Activated CD8-positive, alpha-beta memory T cell treated with anti-CD3 and anti-CD28 coated beads, Interleukin-2, amount 50 U/mL, for 48 hours (primary cell): ENCODE measurements at places on chromosomes 2 and 18.

- no peak for DNase-seq
These were observed 91.6 kb downstream of the ACKR3 start for GRCh38 chr2:236661061-236661761.

GRCh38 chr18:33873112-33873511 lies 295.1 kb downstream of the ASXL3 start:
- no peak for DNase-seq

GRCh38 chr2:170213651-170214050 lies 35.7 kb downstream of the MYO3B start:
- no peak for DNase-seq

DNA sequence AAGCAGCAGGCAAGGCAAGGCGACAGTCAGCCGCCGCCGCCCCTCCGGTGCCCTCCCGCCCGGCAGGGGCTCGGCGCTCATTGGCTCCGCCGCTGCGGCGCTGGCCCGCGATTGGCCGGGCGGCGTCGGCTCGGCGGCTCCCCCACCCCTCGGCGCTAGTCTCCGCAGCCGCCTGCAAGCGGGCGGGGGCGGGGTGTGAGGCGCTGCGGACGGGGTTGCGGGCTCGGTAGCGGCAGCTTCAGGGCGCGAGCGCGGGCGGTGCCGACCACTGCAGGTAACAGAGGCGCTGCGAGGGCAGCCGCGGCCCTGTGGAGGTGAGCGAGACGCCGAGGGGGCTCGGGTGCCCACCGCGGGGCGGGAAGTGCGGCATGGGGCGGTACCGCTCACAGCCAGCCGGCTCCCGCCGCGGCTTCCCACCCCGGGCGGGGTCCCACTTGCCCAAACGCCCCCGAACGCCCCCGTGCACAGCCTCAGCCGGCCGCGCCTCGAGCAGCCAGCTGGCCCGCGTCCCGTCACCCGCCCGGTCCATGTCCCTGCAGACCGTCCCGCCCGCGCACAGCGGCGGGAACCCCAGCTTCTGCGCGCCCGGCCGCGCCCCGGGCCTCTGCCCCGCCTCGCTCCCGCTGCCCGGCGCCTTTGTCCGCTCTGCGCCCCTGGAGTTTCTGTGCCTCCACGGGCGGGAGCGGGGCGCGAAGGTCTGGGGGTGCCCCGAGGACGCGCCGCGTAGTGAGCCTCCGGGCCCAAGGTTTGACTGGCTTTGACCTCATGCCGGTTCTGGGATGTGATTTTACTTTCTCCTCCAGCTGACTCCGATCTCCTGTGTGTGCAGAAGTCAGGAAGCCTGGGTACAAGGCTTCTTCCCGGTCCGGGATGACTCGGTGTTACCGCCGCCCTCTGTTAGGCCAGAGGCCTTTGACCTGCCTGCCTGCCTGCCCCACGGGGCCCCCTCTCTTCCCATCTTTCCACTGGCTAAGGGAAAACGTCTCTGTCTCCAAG lies at the start of gene SANBR:
Gene SANBR (plus strand): TSS at position 158 of the 996 bp plus-strand sequence. CDS start 4,480 bp downstream, outside the sequence.
- DNase-seq = peak; percentile 91

DNA sequence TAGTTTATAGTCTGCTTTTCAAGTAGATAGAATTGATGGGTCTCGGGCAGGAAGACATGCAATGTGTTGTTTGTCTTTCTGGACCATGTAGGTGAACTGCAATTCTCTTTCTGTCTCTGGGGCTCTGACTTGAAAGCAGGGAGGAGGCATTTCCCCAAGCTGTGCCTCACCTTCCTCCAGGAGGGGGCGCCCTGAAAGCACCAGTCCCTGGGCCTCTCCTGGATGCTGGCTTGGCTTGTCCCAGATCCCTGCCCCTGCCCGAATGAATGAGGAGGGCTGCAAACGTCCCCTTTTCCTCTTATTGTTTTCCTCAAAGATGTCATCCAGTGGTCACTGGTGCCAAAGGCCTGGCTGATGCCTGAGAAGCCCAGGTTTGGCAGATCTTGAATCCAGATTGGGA lies 270.6 kb downstream of the CELF4 start:
- peak; percentile 53 for DNase-seq

DNA sequence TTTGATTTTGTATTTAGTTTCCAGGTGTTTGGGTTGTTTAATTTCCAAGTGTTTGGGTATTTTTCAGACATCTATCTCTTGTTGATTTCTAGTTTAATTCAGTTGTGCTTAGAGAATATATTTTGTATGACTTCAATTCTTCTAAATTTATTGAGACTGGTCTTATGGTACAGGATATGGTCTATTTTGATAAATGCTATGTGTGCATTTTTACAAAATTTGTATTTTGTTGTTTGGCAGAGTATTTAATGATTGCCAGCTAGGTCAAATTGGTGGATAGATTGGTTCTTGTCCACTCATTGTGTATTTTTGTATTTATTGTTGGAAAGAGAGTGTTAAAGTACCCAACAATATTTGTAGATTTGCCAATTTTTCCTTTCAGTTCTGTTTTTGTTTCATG lies 23.7 kb upstream of the LAMA1 start:
- no peak for DNase-seq

- DNase-seq = no peak
These were observed 46.7 kb upstream of the CREB1 start for GRCh38 chr2:207483066-207483465.

DNA sequence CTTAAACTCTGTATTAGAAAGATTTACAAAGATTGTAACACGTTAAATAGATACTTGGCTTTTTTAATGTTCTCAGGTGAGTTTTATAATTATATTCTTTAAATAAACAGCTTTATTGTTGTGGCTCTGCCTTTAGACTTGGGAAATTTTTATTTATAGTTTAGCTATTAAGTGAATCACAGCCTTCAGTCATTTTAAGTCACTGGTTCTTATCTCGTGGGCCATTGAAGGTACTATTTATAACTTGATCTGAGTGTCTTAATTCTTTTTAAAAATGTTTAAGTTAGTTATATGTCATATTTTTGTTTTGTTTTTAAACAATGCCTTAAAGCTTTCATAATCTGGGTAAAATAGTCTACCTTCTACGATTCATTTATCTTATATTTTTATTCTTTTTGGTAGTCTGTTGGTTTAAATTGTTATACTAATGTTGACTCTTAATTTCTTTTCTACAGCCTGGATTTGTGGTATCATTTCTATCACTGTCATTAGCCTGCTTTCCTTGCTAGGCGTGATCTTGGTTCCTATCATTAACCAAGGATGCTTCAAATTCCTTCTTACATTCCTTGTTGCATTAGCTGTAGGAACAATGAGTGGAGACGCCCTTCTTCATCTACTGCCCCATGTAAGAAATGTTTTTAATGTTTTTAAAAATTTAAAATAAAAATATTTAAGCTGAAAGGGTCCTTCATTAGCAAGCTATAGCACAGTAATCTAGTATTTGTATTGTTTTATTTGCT lies 49.3 kb downstream of the SLC39A10 start:
- no peak for DNase-seq

- DNase-seq = no peak
These were observed 55.7 kb upstream of the OTOF start for GRCh38 chr2:26533661-26534060.

- DNase-seq = no peak
These were observed 6.2 kb downstream of the COPS8 start for GRCh38 chr2:237091779-237092436.

DNA sequence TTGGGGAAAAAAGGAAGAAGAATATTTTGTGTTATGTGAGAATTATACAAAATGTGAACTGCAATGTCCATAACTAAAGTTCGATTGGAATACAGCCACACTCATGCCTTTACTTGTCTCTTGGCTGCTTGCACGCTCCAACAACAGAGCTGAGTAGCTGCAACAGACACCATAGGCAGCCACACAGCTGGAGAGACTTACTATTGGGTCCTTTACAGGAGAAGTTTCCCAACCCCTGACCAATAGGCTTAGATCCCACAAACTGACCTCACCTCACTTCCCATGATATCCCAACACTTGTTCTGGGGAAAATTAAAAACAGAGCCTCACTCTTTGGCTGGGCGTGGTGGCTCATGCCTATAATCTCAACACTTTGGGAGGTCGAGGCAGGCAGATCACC lies 213.8 kb downstream of the SH3BP4 start:
- DNase-seq = no peak

DNA sequence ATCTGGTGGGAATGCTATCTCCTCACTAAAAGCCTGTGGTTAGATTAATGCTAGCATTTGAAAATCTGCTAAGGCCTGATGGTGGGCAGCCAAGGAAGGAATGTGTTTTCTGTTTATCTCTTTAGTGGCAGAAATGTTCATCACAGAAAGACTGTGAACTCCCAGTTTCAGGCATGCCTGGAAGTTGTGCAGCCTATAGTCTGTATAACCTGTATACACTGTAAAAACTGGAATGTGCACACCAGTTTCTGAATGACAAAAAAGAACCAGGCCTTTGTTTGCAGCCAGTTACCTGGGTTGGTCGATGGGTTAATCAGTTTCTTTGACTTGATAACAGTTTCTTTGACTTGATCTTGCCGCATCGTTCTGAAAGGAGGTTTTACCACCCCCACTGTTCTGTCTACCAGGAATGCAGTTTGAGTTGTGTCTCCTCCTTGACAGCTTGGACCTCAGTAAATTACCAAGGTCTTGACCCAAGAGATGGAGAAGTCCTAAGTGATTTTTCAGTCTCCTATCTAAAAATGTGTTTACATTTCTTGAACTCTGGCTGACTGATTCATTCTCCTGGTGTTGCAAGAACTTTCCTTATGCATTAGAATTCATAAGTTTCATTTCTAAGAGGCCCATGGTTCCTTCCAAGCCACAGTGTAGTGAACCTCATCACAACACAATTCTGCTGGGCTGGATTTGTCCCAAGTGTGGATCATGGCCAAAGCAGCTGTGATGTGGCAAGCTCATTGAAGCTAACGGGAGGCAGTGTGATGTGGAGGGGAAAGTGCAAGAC lies 62.2 kb downstream of the KIAA2012 start:
- DNase-seq = no peak

- DNase-seq = no peak
These were observed 112.4 kb upstream of the WDR75 start for GRCh38 chr2:189328848-189329245.

DNA sequence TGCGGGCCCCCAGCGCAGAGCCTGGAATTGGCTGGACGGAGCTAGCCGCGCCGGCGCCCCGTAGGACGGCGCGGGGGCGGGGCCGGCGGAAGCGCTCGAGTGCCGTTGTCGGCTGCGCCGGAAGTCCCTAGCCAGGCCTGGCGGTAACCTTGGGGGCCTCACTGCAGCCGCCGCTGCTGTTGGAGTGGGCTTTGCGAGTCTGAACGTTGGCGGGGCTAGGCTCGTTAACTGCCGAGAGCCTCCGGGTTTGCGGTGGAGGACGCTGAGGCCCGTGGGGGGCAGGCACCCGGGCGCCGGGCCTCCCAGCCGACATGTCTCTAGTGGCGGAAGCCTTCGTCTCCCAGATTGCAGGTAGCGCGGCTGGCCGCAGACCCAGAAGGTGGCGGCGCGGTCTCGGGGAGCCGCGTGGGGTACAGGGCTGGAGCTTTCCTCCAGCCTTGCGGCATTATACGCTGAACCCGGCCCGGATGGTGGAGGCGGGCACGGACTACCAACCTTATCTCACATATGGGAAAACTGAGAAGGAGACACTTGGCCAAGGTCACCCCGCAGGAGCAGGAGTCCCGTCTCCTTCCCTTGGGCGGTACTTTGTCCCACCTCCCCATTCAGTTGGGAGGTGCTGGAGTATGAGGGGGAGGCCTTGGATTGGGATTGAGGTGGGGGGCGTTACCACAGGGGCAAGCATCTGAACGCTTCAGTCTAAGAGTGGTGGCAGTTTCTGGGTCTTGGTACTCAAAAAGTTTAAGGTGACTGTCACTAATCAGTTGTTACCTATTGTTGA lies at the start of gene MTX2:
Gene MTX2 (plus strand): TSS at position 124 of the 781 bp plus-strand sequence. CDS start 188 bp downstream, at position 312.
- DNase-seq = peak; percentile 88

GRCh38 chr2:101983486-101983885 lies 8.3 kb upstream of the IL1R2 start:
- no peak for DNase-seq

DNA sequence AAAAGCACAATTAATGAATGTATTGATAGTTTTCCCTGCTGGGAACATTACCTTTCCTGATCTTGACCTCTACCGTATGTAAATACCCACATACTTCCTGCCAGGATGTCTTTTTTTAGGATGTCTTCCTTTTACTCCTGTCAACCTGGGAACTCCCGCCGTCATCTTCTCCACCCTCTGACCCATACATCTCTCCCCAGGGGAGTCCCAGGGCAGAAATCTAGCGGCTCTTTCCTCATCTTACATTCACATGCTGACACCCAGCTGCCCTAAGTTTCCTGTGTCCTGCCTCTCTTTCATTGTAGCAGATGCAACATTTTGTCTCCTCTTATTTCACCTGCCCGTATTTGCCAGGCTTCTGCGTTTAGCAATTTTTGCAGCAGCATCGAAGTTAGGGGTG lies 107.8 kb downstream of the CRIM1 start:
- no peak for DNase-seq

GRCh38 chr2:36432479-36432878 lies 76.9 kb downstream of the CRIM1 start:
- no peak for DNase-seq

DNA sequence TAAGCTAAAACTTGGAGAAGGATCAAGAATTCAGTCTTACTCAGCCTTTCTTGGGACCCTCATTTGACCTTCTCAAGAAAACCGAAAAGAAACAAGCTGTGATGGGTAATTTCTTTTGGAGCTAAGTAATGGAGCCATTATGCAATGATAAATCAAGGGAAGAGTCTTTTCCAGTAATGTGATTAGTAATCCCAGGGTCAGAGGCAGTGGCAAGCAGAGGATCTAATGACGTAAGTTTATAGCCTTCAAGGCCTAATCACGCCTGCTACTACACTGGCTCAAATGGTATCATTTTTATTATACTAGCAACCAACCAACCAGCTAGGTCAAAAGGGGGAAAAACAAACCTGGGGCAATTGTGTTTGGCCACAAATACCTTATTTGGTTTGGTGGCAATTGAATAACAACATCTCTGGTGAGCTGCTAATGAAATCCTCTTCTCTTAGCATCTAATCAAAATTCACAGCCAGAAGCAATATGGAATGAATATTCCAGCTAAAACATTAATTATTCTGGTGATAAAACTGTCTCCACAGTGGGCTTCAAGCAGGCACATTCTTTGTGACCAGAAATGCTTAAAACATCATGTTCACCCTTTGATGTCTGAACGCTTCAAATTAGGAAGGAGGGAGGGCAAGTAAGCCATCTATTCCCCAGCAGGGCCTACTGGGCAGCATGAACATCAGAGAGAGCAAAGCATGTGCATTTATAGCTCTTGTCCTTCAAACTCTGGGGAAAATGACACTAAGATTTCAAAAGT lies 114.9 kb upstream of the SULT1C3 start:
- DNase-seq = no peak

DNA sequence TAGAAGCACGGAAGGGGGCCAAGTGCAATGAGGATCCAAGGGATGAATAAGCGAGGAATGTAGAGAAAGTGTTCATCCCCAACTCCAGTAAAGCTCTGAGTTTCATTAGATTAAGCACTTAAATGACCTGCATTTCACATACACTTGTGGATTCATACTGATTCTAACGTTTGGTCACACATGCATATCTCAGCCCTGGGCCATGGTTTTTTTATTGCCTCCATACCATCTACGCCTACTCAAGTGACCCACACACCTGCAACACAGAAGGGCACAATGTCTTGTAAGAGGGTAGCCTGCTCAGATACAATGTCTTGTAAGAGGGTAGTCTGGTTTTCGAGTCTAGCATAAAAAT lies 566 bp upstream of the MRPS5 start:
- no peak for DNase-seq

- no peak for DNase-seq
These were observed 374.3 kb downstream of the SOCS6 start for GRCh38 chr18:70663141-70663540.

GRCh38 chr2:237873421-237873831 lies 14.0 kb downstream of the RAMP1 start:
- DNase-seq = peak; percentile 45

- DNase-seq = no peak
These were observed 596.0 kb downstream of the LRP1B start for GRCh38 chr2:141534666-141535362.
